ELF-1 (cell line): ENCODE measurements at places on chromosomes 7 and 10.

DNA sequence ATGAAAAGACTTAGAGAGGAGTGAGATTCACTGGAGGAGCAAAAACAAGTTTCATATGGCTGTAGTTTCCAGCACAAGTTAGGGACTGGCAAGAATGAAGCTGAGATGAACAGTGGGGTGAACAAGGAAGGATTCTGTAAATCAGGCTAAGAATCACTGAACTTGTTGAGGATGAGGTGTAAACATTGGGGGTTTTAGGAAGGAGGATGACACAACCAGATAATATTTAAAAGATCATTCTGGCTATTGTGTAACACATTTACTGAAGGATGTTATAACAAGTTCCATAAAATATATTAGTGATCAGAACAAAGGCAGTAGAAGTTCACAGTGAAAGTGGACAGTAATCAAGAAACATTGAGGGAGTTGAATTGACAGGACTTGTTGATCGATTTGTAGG lies 68.9 kb downstream of the CD36 start:
- no peak for DNase-seq

DNA sequence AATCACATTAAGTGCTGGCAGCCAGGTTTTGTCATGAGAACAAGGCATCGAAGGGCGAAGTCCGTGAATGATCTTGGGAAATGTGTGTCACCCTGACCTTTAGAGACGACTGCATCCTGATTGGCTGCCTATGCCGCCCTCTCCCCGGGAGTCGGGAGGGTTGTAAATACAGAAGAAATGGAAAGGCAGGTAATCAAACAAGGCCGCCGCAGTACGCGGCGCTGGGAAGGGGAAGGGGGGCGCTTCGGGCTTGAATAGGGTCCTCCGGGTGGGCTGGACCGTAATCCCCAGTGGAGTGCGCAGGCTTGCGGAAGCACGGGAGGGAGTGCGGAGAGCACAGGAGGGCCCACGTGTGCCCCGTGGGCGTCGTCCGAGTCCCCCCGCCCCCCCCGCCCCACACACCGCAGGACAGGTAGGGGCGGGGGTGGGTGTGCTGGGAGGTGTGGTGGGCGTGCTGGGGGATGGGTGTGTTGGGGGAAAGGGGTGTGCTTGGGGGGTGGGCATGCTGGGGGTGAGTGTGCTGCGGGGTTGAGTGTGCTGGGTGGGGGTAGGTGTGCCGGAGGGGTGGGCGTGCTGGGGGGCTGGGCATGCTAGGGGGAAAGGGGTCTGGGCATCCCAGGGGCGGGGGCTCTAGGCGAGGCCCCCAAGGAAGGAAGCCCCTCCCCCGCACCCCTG lies 169.4 kb downstream of the ARHGAP12 start:
- DNase-seq, result peak; percentile 72

DNA sequence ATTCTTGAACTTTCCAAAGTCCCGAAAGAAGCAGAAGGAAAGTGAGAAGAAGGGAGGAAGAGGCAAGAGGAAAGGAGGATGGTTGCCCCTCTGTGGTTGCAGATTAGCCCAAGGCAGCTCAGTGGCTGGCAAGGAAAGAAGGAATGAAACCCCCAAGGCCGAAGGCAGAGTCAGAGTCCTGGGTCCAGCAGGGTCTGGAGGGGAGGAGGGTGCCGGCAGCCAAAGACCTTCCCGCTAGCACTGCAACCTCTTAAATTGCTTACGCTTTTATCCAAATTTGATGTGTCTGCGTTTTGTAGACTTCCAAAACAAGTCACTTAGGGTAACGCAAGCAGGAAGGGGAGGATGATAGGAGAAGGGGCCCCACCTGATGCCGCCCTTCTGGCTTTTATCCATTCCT lies 7.4 kb upstream of the PFKP start:
- no peak for DNase-seq

GRCh38 chr7:85512790-85513189 lies 325.9 kb upstream of the SEMA3D start:
- no peak for DNase-seq

- DNase-seq, result no peak
Measured at GRCh38 chr10:34711500-34711899, 103.6 kb downstream of the PARD3 start.

GRCh38 chr7:17255926-17256325 lies 42.5 kb upstream of the AHR start:
- DNase-seq, result no peak

DNA sequence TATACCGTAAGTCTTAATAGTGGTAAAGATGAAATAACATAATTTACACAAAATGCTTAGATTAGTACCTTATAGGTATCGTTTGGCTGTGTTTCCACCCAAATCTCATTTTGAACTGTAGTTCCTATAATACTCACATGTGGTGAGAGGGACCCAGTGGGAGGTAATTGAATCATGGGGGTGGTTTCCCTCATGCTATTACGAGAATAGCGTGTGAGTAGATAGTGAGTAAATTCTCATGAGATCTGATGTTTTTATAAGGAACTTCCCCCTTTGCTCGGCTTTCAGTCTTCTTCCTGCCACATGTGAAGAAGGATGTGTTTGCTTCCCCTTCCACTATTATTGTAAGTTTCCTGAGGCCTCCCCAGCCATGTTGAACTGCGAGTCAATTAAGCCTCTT lies 426.3 kb upstream of the POT1 start:
- DNase-seq, result no peak

GRCh38 chr10:13882119-13882711 lies 295.4 kb downstream of the PRPF18 start:
- peak; percentile 75 for DNase-seq

DNA sequence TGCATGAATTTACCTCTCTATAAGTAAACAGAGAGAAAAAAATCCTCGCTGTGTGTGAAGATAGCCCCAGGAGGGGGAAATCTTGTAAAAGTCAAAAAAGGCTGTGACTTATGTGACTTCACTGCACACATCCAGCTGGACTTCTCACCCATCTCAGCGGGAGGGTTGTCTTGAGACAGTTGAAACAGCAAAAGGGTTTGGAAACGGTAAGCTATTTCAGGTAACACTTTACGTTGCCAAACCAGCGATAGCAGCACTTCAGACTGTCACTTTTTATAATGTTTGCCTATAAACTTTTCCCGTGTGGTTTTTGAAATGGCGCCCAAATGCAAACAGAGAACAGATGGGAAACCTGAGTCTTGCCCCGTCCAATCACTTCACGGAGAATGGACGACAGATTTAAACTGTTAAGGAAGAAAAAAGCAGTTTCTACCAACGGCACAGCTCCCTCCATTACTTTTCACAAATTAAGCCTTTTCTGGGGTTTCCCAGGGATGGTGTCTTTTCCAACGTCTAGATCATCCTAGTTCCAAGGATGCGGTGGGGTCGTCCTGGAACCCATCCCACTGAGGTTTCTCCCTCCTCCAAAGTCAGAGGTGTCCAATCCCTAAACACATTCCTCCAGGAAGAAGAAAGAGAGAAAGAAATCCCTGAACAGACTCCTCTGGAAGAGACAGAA lies 25.2 kb downstream of the FGFR2 start:
- no peak for DNase-seq

GRCh38 chr7:36021917-36022550 lies 131.0 kb upstream of the EEPD1 start:
- no peak for DNase-seq
